ENCODE measurements at places on chromosomes 1 and 21.

- DNase-seq = no peak
These were observed 737 bp upstream of the SMAP2 start for GRCh38 chr1:40372658-40373322.

DNA sequence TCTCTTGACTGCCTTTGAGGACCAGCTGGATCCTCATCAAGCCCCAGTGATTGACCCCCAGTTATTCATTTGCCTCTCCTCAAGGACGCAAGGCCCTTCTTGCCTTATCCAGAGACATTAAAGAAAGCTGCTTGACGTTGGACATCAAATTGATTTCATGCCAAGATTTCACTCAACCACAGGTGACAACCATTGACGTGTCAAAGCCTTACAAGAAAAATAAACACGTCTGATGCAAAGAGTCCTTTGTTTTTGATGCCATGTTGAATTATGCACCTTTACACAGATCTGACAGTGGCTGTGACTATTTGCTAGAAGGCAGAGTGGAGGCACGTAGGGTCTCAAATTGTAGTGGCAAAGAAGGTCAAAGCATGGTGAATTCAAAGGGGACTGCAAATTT, 666.2 kb upstream of the CAMK1G start:
- no peak for DNase-seq

DNA sequence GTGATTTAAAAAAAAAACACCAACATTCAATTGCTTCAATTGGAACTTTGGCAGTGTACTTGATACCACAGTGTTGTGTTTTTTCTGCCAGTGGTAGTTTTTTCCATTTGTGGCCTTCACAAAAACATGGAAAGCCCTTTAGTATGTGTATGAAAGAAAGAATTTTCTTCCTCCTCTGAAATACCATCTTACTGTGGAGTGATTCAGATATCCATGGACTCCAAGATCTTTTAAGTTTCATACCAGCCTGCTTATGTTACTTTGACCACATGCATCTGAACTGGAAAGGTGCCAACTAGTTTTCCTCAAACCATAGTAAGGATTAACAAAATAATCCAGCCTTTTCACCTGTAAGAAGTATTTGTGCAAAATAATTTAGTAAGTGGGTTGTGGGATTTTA, 3.4 kb downstream of the PPP2R5A start:
- DNase-seq = no peak

GRCh38 chr1:162212713-162213112, 143.2 kb downstream of the NOS1AP start:
- DNase-seq = no peak

- no peak for DNase-seq
These were observed 82.9 kb downstream of the HSPA13 start for GRCh38 chr21:14300074-14300473.

GRCh38 chr1:8456308-8456912, 138.5 kb downstream of the SLC45A1 start:
- DNase-seq = no peak

GRCh38 chr1:30759718-30760281, 2.2 kb upstream of the LAPTM5 start:
- DNase-seq = no peak

- no peak for DNase-seq
These were observed 653.9 kb upstream of the USP24 start for GRCh38 chr1:55869065-55869464.

DNA sequence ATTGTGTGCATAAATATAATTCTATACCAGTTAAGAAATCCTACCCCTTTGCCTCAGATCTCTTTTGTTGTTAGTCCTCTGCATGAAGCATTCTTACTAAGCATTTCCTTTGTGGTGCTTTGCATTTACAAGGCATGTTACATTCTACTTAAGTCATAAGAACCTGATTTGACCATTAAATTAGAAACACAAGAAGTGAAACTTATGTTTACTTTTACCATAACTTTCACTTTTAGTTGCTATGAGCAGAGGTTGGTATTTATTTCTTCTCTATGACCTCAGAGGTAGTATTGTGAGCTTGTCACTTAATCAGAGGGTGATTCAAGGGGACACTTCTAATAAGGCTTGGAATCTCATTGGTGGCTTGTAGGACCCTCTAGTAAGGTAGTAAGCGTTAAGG, 9.0 kb downstream of the FAM20B start:
- DNase-seq = no peak

DNA sequence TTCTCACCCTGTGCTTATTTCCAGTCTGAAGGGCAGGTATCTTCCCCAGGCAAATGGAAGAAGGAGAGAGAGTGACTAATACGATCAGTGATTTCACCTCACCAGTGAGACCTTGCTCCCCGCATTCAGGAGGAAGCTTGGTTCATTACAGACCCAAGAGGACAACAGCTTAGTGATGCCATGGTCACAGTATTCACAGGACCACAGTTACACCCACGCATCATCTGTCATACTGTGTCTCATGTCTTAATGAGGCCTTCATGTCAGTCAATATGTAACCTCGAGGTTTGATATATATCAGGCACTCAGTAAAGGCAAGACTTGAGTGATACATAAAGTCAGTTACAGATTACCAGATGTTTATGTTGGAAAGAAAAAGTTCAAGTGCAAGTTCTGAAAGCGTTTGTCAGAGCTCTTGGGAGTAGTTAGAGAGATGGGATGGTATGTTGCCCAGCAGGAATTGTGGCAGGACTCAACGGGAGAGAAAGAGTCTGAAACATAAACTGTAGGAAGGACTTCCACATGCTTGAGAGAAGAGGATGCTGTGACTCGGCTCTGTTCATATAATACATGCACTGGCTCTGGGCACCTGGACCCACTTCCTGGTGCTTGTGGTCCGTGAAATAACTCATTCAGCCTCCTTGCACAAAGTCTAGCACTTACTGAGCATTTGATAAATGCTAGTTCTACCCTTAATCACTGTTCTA, 33.3 kb downstream of the GNPAT start:
- DNase-seq = no peak

DNA sequence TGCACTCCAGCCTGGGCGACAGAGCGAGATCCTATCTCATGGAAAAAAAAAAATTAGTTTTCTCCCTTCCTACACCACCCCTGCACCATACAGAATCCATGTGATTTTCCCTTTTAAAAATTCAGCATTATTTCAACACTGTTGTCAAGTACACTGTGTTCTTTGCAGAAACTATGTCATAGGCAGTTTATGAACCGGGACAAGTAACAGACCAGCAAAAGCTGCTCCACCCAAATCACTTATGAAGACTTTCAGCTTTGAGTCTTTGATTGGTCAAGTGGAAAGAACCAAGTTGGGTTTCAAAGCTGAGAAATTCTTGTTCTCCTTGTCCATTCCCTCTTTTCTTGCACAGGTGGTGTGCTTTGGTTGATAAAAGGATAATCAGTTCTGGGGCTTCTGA, 173.0 kb downstream of the CDC7 start:
- no peak for DNase-seq

DNA sequence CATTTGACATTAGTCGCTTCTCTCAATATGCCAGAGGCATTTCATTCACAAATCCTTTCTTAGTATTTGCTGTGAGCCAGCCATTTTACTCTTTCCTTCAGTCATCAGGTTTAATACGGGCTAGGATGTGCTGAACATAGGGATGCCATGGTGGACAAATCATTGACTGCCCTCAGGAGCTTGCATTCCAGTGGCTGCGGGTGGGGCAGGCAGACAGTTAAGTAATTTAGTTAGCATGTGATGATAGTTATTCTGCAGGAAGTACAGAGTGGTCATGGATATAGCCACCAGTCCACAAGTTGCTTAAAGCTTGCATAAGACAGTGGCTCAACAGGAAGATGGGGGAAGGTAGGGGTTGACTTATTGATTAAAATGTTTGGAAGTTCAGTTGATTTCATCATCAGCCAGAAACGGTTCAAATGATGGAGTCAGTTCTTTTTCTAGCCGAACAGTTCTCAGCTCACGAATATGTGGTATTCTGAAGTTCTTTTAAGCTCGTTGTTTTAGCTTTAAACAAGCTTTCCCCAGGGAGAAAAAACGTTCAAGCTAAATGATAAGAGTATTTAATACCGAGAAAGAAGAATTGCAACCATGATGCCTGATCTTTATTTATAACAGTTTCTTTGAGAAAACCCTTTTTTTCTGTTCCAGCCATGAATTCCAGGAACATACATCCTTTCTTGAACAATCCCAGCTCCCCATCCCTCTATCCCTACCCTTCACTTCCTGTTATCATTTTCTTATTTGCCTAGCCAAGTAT, 1.4 kb downstream of the SLC22A15 start:
- DNase-seq = no peak

GRCh38 chr1:90344963-90345730, 350.2 kb downstream of the ZNF326 start:
- no peak for DNase-seq

- DNase-seq = no peak
These were observed 176.5 kb downstream of the TGFB2 start for GRCh38 chr1:218521414-218522169.

- DNase-seq = no peak
These were observed 41.3 kb downstream of the PIK3C2B start for GRCh38 chr1:204453141-204453772.

Measured in type B pancreatic cell (in vitro differentiated cells).